ENCODE measurements at places on chromosomes 5 and 9.

DNA sequence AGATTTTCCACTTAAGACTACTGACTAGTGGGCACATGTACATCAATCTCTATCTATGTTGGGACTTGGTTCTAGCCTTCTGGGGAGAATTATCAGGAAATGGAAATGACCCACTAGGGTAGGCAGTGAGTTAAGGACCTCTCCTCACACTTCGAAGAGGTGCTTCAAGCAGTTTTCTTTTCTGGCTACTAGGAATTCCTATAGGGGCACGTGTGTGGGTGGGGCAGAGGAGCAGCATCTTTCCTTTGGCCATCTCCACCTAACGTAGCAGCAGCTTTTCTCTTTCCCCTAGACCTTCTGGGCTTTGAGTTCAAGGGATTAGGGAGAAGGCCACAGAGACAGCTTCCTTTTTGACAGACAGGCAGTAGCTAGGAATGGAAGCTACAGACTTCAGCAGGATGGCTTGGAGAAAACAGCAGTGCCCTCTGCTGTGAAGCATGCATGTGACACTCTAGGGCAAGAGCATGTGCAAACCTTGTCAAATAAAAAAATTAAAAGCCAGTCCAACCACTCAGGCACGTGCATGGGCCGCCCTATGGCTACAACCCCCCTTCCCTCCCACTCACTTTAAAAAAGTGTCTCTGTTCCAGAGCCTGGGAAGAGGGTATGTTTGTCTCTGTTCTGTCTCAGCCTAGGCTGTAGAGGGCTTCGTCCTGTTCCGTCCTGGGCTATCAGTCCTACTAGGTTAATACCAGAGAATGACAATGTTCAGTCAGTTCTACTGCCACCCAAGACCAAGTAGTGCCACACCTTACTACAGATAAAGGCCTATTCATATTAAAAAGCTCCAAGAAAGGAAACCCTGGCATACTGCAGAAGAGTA lies 8.7 kb upstream of the GFRA3 start:
- DNase-seq, result no peak

GRCh38 chr5:137207023-137207760 lies 291.9 kb downstream of the SPOCK1 start:
- DNase-seq, result no peak

- DNase-seq, result no peak
These were observed 25.8 kb upstream of the GPX8 start for GRCh38 chr5:55134053-55134722.

DNA sequence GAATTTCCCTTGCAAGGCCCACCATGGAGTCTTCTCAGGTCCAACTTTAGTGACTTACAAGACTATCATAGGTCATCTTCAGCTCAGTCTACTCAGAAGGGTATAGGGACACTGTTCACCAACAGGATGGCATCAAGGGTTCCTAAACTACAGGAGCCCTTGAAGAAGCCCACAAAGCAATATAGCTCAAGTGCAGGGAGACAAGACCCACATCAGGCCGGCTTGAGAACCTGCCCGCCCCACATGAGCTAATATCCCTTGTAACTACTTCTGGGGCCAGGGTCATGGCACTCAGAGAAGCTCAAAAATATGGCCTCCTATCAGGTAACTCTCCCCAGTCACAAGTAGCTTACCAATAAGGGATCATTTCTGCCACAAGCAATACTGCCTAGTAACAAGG lies 249.9 kb downstream of the CDK5RAP2 start:
- no peak for DNase-seq

DNA sequence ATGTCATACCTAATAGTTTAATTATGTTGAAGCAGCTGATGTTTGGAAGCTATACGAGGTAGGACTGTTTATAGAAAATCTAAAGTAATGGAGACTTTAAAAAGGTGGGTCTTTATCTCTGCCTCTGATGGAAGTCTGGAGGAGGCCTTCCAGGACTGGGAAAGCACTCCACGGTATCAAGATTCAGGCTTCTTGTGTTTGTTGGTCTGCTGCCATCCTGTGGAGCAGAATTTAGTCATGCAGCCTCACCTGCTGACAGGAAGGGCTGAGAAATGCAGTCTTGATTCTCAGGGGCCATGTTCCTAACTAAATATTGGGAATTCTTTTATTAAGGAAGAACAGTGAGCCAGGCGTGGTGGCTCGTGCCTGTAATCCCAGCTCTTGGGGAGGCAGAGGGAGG lies 15.9 kb downstream of the SPDL1 start:
- no peak for DNase-seq

GRCh38 chr9:130732136-130732535 lies 38.6 kb downstream of the EXOSC2 start:
- DNase-seq, result no peak

DNA sequence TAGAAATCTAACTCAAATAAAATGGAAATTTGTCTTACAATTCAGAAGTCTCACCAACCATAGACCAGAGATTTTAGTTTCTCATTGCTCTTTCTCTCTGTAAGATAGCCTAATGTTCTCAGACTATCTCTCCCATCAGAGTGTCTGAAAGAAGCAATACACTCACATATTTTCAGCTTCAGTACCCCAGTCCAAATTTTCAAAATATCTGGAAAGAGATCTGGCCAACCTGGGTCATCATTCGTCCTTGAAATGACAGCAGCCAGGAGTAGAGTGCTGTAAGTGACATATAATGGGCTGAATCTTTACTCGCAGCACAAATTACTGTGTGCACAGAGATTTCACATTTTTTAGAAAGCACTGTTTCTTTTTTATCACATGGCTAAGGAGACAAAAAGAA lies 313.3 kb upstream of the PRR16 start:
- DNase-seq, result no peak

GRCh38 chr5:5103245-5103644 lies 36.9 kb upstream of the ADAMTS16 start:
- DNase-seq, result no peak

GRCh38 chr5:106399391-106399790 lies 1271.3 kb downstream of the EFNA5 start:
- no peak for DNase-seq

DNA sequence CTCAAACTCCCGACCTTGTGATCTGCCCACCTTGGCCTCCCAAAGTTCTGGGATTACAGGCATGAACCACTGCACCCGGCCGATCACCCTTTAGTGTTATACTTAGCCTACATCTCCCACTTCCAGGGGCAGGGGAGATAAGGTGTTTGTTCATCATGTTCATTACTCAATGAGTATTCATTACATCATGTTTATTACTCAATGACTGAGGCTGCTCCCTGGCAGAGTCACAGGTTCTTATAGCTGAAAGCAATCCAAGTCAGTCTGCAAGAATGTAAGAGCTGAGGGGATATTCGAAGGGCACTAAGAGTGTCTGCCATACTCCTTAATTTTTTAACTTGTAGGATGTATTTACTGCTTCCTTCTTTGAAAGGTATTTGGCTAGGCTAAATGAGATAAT lies 214.2 kb downstream of the SPATA31D1 start:
- DNase-seq, result no peak

GRCh38 chr5:8773046-8773615 lies 772.7 kb downstream of the SEMA5A start:
- no peak for DNase-seq

DNA sequence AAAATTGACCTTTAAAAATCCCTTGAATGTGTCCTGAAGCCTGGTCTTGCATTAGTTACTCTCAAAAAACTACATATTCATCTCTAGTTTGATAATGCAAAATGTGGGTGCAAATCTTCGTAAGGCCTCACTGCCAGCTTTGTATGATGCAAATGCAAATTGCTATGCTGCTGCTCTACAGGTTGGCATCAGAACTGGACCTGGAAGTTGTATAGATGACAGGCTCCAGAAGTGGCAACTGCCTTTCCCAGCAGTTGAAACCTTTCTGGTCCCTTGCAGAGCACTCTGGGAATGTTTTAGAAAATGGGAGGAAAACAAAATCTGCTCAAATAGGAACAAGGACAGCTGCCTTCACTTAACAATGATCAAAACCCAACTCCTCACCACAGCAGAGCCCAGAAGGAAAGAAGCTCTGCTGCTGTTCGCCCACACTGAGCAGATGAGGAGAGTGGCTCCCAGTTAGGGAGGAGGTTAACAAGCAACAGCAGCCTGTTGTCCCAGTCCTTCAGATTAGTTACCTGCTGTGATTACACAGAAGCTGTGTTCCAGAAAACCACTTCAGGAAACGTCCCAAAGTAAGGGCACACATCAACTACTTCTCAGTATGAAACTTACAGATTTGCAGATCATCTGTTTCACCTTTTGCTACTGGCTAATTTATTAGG lies 93.5 kb downstream of the PLPP1 start:
- DNase-seq, result no peak

- no peak for DNase-seq
These were observed 665.0 kb downstream of the ELAVL2 start for GRCh38 chr9:23160952-23161469.

DNA sequence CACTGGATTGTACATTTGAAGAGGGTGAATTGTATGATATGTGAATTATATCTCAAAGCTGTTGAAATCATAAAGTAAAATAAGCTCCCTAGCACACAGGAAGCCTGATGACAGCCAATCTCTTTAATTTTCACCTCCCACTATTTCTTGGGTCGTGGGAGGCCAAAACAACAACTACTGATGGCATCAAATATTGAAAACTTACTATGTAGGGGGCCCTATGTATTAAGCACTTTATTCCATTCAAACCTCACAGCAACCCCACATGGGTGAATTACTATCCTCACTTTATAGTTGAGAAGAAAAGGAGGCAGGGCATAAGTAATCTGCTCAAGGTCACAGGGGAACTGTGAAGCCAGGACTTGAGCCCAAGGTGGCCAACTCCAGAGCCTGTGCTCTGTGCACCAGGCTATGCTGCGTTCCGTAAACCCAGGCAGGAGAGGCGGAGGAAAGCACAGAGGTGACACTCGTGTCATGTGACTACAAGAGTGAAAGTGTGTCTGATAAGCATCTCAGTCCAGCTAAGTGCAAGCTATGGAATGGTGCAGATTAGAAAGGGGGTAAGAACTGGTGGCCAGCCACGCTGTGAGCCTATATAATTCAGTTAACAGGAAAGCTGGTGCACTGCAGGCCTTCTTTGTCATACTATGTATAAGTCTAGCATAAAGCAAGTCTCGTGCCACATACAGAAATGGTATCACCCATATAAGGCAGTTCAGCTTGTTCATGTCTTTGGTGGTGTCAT lies 221.0 kb downstream of the DCP2 start:
- no peak for DNase-seq

DNA sequence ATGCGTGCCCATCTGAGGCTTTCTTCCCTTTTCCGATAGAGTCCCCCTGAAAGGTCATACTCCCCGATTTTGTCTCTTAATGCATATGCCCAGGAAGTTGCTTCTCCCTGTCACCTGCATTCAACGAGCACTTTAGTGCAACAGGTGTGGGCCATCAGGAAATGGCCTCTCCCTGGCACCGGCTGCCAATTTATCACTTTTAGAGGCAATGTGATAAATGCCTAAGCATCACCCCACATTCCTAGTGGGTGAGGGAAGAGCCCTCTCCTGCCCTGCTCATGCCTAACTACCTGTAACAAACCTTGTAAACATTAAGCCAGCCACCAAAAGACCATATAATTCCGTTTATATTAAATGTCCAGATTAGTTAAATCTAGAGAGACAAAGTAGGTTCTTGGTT lies 1.1 kb upstream of the SNAPC3 start:
- no peak for DNase-seq

All from frontal cortex (tissue), 4 donors.